ENCODE measurements at places on chromosomes 16 and 17. TPM values are rescaled to one million over a fixed set of nuclear protein-coding genes. Genes with fewer than 3 reads are reported as not detected.

Gene TRPV3
- polyA plus RNA-seq, result 1.2 TPM

Gene STAT5B
- polyA plus RNA-seq, result 40.2 TPM

- no peak for DNase-seq
Observed at GRCh38 chr17:21193031-21193430, 20.9 kb downstream of the TMEM11 start.

GRCh38 chr16:88815227-88815626 is 3.5 kb upstream of the APRT start:
- DNase-seq, result no peak

Data from forelimb muscle (tissue), 1 donor.